ENCODE measurements at places on chromosomes 1 and 21.

GRCh38 chr21:38758501-38759214, 47.1 kb upstream of the ETS2 start:
- H3K27ac ChIP-seq, result no peak overlapping the region
- no peaks in the 10 kb centered on the region for H3K36me3 ChIP-seq
- no peak overlapping the region for H3K4me3 ChIP-seq

DNA sequence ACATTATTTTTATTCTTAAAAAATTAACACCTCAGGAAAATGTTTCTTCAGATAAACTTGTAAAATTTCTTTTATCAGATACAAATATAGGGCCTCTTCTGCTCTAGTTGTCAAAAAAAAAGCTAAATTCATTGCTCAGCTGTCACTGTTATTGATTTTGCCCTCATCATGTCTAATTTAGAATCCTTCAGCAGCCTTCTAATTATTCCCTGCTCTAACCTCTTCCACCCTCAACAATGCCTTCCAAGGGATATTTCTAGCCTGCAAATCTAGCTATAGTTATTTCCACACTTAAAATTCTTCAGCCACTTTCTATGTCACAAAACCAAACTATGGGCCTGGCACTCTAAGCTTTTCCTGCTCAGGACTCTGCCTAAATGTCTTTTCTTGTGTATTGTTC, 25.2 kb downstream of the PDE4B start:
- peaks cover 5% of the 10 kb centered on the region for H3K4me1 ChIP-seq
- no peak overlapping the region for H3K4me3 ChIP-seq
- no peaks in the 10 kb centered on the region for H3K27me3 ChIP-seq
- no peak for DNase-seq
- H3K27ac ChIP-seq, result no peak overlapping the region
- H3K36me3 ChIP-seq, result no peaks in the 10 kb centered on the region

- no peaks in the 10 kb centered on the region for H3K4me1 ChIP-seq
- no peaks in the 10 kb centered on the region for H3K36me3 ChIP-seq
- H3K27me3 ChIP-seq, result peaks cover 61% of the 10 kb centered on the region
- no peak for DNase-seq
Measured at GRCh38 chr1:31801458-31801857, 14.4 kb downstream of the SPOCD1 start.

GRCh38 chr1:80251591-80251990, 1245.1 kb upstream of the ADGRL4 start:
- no peak overlapping the region for H3K27ac ChIP-seq
- H3K4me1 ChIP-seq, result no peaks in the 10 kb centered on the region
- H3K27me3 ChIP-seq, result no peaks in the 10 kb centered on the region
- peak; percentile 23 for DNase-seq

DNA sequence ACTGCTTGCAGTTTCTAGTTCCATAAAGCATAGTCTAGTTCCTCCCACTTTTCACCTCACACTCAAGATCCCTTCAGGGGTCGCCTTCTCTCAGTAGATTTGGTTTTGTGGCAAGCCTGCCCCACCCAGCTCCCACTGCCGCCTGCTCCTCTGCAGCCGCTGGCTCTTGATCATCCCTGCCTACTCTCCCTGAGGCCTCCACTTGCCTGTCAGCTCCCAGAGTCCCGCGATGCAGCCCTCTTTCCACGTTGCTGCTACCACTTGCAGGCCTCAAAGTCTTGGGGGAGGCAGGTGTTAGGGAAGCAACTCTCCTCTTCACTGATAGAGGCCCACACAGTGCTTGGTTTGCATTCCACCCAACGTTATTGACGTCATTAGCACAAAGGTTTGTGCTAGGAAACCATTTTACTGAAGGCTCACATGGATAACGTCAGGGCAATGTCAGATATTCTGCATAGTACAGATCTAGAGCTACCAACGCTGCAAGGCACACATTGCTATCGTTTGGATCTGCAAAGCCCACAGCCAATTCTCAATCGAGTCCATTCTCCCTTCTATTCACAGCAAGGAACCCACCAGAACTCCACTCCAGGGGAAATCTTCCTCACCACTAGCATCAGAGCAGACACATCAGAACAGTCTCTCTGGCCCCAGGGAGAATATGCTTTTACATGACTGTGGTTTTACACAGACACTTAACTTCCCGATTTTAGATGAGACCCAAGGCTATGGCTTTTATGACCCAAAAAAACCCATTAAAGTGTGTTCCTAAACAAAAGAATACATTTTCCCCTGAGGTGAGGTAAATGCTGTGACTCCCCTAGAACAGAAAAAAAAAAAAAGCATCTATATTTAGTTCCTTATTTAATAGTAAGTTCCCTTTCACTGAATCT, 519.5 kb upstream of the CAMK1G start:
- H3K4me1 ChIP-seq, result peaks cover 25% of the 10 kb centered on the region
- H3K36me3 ChIP-seq, result no peaks in the 10 kb centered on the region
- no peak overlapping the region for H3K27ac ChIP-seq
- no peak overlapping the region for H3K4me3 ChIP-seq

DNA sequence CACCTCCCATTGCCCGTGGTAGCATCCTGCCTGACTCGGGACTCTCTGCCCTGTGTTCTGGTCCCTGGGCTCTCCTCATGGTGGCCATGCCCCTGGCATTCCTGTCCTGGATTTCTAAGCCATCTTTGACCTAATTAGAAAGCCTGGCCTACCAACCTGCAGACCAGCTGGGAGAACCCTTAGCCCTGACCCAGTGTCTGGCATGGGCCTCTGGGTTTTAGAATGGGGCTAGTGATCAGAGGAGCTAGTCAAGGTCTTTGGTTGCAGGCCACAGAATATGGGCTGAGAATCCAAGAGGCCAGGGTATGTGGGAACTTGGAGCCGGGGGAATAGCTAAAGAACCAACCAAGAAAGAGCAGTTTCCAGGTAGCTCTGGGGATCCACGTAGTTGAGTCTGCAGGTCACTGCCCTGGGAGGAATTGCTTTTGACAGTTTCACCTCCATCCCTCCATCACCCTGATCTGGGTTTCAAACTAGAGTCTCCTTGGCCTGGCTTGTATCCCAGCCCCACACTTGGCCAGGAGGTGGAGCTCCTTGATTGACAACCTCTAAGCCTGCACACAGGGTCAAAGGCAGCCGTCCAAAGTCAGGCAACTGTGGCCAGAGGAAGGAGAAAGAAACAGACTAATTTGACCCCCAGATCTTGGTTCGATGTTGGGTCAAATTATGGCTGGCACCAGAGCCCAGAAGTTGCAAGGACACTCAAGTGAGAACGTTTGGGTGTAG, 54.7 kb upstream of the ABCG1 start:
- peak; percentile 66 for DNase-seq
- H3K4me3 ChIP-seq, result no peak overlapping the region
- H3K4me1 ChIP-seq, result no peaks in the 10 kb centered on the region
- H3K27ac ChIP-seq, result no peak overlapping the region

DNA sequence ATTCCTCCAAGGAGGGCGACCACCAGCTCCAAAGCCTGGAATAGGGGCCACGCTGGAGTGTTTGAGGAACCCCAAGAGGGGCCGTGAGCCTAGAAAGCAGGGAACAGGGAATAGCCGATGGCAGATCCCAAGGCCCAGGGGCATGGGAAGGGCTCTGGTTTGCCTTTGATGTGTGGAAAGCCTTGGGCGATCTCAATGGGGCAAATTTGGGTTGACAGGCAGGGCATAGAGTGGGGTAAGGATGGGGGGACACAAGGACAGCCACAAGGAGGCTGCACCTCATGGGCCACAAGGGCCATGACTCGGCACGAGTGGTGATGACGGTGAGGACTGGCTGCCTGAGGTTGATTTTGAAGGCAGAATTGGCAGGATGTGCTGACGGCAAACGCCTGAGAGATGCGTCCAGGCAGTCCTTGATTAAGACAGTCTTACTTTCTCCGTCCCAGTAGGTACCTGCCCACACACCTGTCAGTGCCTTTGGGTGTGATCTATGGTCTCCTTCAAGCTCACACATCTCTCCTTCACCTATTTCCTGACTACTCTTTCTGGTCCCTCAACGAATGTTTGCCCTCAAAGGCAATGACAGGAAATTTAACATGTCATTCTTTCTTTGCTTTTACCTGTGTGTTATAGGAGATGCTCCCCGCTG, 2.0 kb upstream of the TMPRSS3 start:
- H3K27me3 ChIP-seq, result peaks cover 78% of the 10 kb centered on the region
- H3K4me1 ChIP-seq, result 0 out of 2 replicates have a peak, but pooled peaks cover 4% of the 10 kb centered on the region
- H3K27ac ChIP-seq, result no peak overlapping the region
- no peak overlapping the region for H3K4me3 ChIP-seq
- no peaks in the 10 kb centered on the region for H3K36me3 ChIP-seq

DNA sequence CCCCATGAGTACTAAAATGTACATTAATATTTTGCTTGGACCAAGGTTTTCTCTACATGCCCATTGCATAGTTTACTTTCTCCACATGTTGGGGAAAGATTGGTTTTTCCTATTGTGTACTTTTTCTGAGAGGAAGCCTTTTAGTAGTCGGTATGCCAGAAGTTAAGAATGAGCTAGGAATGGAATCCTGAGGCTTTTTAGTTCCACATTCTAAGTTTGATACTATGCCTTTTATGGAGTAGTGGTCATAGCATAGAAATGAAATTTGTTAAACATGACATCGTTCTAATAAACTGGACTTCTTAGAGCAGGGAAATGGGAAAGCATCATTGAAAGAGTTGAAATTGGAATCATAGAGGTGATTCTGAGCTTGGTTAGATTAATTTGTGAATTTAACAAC, 64.3 kb downstream of the BCL9 start:
- DNase-seq, result no peak
- no peak overlapping the region for H3K27ac ChIP-seq
- no peaks in the 10 kb centered on the region for H3K27me3 ChIP-seq

DNA sequence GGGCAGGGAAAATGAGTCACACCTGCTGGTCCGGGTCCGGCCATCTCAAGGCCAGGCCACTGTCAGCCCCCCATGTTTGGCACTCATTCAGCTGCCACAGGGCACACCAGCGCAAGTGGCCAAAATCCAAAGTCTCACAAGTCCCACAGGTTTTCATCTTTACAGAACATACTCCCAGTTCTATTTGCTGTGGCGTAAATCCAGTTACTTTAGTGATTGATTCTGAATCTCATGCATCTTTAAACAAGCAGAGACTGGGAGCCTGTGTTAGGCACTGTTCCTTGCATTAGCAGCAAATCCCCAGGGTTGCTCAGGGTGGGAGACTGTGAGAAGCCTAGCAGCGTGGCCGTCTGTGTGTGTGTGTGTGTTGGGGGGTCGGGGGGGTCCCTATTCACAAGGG, 1.1 kb upstream of the SLC2A5 start:
- H3K27me3 ChIP-seq, result peaks cover 25% of the 10 kb centered on the region
- no peak overlapping the region for H3K4me3 ChIP-seq
- H3K27ac ChIP-seq, result no peak overlapping the region

DNA sequence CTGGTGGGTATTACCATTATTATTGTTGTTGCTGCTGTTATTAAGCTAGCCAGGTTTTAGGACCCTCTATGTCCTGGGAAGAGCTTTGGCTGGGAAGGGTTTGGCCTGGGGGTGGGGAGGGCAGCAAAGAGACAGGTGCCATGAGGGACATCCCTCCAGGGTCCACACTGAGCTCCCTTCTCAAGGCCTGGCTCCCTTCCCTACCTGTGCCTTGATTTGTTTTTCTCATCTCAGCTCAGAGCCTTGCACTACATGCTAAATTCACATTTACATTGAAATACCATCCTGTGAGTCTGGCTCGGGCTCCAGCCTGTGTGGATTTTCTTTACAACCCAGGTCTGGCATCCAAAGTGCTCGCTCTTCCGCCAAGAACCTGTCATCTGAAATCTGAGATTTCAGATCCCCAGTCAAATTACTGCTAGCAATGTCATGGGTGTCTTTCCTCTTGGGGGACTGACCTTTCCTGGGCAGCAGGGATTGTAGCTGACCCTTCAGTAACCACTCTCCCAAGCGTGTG, 536.3 kb downstream of the PTPRU start:
- no peak for DNase-seq
- no peak overlapping the region for H3K4me3 ChIP-seq
- no peaks in the 10 kb centered on the region for H3K36me3 ChIP-seq
- H3K27me3 ChIP-seq, result peaks cover 69% of the 10 kb centered on the region
- no peak overlapping the region for H3K27ac ChIP-seq
- no peaks in the 10 kb centered on the region for H3K4me1 ChIP-seq

GRCh38 chr1:228445843-228446650, 29.4 kb upstream of the TRIM17 start:
- DNase-seq, result peak; percentile 33
- no peaks in the 10 kb centered on the region for H3K36me3 ChIP-seq
- peak overlapping the region; percentile 49 for H3K4me3 ChIP-seq
- no peaks in the 10 kb centered on the region for H3K4me1 ChIP-seq
- H3K27me3 ChIP-seq, result no peaks in the 10 kb centered on the region
- H3K27ac ChIP-seq, result no peak overlapping the region

GRCh38 chr1:245467804-245468203, 313.0 kb downstream of the KIF26B start:
- no peaks in the 10 kb centered on the region for H3K27me3 ChIP-seq
- no peaks in the 10 kb centered on the region for H3K36me3 ChIP-seq
- no peak overlapping the region for H3K27ac ChIP-seq
- no peak overlapping the region for H3K4me3 ChIP-seq

DNA sequence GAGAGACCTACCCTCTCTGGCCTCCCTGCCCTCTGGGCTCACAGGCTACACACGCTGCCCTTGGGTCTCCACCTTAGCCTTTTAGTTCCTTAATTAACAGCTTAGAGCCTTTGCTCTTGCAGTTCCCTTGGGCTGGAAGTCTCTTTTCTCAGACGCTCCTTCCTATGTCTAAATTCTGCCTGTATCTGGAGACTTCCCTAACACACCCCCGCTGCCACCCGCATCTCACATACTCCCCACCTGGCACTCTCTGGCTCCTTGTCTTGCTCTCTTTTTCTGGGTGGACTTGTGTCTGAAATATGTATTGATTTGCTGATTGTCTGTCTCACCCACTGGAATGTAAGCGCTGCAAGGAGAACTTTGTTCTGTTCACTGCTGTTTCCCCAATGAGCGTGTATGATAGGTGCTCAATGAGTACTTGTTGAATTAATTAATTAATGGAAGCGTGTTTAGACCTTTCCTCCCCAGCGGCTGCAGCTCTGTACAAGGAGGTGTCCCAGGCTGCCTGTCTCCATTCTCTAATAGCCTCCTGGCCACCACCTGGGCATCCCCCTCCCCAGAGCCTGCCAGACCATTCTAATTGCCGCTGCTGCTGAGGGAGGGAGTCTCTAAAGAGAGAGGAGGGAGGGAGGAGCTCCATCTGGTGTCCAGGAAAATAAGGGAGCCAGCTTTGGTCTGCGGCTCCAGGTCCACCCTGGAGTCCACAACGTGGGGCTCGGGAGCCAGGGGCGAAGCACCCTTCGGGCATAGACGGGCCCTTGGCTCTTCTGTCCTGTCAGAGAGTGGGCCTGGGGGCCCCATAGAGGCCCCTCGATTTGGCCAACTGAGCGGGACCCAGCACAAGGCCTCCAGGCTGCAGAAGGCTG, 95.4 kb downstream of the RNF220 start:
- no peaks in the 10 kb centered on the region for H3K4me1 ChIP-seq
- H3K27me3 ChIP-seq, result peaks cover 8% of the 10 kb centered on the region
- H3K36me3 ChIP-seq, result no peaks in the 10 kb centered on the region
- no peak for DNase-seq

DNA sequence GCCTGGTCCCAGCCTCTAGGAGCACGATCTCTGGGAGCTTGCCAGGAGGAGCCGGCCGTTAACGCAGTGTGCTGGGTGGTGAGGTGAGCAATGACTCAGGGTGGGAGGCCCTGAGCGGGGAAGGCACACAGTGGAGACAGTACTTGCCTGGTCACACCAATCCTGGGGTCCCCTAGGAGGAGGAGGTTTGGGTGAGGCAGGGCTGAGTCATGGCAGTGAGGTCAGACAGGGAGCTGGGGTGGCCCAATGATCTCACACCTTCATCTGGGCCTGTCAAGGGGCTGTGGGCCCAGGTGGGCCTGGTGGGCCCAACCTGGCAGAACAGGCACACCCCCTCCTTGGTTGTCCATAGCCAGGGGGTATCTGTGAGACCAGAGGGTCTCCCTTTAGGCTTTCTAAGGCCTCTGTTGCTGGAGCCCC, 8.6 kb upstream of the EDN2 start:
- no peak overlapping the region for H3K27ac ChIP-seq
- DNase-seq, result no peak
- no peak overlapping the region for H3K4me3 ChIP-seq
- H3K27me3 ChIP-seq, result no peaks in the 10 kb centered on the region
- no peaks in the 10 kb centered on the region for H3K36me3 ChIP-seq
